CD4-positive, alpha-beta T cell treated with Interleukin-2 at 100 ng/mL for 4 hours (primary cell): ENCODE measurements at places on chromosomes 4 and X.
A peak's percentile ranks its signal among the peaks of the same experiment; 100 is the strongest.

GRCh38 chrX:100687128-100687527 lies 43.1 kb downstream of the SRPX2 start:
- DNase-seq, result no peak

DNA sequence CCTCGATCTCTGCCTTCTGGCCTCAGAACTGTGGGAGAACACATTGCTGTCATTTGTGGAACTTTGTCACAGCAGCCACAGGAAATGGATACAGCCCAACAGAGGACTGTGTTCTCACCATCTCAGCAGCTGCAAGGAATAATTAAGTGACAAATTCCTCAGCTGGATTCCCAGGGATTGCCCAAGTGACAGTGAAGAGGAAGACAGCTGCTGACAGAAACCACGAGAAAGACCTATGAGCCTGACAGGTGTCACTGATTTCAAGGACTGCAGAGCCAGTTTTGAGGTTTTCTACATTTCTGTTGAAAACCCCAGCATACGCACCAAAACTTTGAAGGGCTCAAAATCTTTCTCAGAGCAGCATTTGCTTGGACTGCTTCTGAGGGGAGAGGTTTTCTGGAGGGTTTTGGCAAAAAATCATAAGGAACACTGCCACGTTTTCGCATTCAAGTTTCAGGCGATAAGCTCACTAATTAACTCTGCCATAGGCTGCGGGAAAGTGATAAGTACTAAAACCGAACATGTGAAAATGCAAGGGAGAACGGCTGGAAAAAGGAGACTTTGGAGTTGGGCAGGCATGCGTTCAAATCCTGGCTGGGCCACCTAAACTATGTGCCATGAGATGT lies 88.8 kb downstream of the DRD5 start:
- DNase-seq, result no peak

- no peak for DNase-seq
Measured at GRCh38 chr4:168605411-168605810, 108.6 kb downstream of the PALLD start.

DNA sequence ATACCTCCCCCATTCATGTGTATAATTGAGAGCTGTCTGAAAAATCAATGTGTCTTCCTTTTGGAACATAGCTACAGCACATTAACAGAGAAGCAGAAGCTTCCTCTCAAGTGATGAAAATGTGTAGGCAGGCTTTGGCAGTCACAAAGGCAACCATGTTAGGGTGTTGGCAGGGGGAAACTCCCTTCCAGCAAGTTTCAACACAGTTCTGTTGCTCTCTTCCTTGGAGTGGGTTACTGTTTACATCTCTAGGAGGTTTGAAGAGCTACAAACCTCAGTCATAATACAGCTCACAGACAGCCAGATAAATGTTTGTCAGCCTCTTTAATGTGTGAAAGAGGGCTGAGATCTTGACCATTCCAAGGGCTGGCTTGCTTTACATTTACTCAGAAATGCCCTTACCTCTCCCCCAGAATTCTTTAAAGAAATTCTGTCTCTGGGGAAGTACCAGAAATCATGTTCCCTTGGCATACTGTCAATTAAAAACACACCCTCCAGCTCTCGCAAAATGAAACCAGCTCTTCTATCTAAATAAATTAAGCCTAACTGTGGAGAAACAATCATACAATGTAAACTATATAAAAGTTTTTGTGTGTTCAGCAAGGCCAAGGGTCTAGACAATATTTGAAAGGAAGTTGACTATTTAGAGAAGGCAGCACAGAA lies 18.9 kb downstream of the ZBTB33 start:
- peak; percentile 39 for DNase-seq
